ENCODE measurements at places on chromosomes 6 and 20.

GRCh38 chr20:50447102-50447804 is 62.9 kb upstream of the PTPN1 start:
- no peak for DNase-seq

GRCh38 chr6:5645328-5646290 is 361.1 kb downstream of the NRN1 start:
- DNase-seq, result no peak

DNA sequence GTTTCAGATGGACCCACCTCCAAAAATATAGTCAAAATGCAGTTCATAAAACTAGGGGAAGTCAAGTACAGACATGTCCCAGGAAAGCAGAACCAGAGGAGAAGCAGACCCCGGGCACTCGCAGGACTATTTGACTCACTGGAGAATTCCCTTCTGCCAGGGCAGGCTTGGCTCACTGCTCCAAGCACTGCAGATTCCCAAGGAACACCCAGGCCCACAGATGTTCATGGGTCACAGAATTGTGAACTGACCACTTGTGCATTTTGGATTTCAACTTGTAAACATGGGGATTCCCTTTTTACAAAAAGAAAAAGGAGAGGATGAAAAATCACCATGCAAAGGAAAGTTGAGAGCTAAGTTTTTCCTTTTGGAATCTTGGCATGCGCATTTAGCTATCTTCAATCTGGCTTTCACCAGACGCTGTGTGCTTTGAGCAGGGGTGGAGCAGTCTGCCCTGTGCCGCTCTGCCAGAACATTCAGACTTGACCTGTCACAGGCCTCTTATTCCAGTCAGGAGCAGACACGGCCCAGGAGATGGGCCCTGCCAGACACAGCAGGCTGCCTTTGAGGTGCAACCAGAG is 237.5 kb upstream of the TAB2 start:
- no peak for DNase-seq

DNA sequence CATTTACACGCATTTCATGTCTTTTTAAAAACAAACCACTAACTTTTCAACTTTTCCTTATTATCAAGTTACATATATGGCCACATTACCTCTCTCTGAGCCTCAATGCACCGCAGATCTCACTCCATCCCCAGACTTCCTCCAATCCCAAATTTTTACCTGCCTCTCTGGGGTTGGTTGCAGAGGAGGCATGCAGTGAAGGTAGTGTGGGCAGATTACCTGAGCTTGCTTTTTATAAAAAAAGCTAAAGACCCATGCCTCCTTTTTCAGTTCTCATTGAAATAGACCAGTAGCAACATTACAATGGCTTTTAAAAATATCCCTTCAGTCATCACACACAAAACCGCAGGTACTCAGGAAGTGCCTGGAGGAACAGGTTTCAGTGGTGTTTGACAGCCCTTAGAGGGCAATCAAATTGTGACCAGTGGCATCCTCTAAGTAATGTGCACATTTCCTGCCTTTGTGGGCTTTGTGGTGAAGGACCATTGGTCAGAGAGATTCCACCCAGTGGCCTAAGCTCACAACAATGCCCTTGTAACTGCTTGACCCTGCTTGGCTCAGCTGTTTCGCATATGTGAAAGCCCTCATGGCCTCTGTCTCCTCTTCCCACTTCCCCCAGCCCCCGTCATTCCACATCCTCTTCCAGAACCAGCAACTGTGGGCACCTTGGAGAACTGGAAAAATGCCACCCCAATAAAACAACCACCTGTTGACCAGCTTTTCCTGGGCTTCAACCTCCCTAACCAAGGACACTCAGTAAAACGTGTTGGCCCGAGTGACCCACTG is 30.2 kb upstream of the IL17A start:
- DNase-seq, result no peak

GRCh38 chr6:108940741-108941140 is 92.5 kb downstream of the ARMC2 start:
- no peak for DNase-seq

DNA sequence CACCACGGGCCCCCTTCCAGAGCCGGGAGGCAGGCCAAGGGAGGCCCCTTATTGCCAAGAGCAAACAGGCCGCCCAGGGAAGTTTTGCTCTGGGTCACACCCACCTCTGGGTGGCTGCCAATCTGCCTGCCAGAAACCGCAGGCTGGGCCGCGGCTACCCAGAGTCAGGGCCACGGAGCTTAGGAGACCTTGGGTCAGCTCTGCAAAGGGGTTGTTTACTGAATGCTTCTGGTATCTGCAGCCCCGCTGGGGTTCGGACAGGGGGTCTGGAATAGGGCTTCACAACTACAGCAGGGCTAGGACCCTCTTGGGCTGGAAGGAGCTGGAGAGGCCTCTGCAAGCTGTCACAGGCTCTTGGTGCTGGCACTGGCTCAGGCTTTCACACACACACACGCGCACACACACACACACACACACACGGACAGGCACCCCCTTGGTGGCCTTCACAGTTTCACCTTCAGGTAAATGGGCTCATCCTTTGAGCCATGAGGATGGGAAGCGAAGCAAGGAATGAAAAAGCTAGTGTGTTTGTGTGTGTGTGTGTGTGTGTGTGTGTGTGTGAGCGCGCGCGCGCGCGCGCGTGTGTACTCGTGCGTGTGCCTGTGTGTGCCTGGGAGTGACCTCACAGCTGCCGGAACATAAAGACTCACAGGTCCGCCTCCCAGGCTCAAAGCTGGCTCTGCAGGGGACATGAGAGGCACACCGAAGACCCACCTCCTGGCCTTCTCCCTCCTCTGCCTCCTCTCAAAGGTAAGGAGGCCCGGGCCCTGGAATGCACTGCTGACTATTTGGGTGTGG is at the start of gene CCN5:
TSS of gene CCN5 (plus strand) at position 669 of the 798 bp plus-strand sequence. CDS start at position 691, 22 bp downstream.
- DNase-seq, result no peak

DNA sequence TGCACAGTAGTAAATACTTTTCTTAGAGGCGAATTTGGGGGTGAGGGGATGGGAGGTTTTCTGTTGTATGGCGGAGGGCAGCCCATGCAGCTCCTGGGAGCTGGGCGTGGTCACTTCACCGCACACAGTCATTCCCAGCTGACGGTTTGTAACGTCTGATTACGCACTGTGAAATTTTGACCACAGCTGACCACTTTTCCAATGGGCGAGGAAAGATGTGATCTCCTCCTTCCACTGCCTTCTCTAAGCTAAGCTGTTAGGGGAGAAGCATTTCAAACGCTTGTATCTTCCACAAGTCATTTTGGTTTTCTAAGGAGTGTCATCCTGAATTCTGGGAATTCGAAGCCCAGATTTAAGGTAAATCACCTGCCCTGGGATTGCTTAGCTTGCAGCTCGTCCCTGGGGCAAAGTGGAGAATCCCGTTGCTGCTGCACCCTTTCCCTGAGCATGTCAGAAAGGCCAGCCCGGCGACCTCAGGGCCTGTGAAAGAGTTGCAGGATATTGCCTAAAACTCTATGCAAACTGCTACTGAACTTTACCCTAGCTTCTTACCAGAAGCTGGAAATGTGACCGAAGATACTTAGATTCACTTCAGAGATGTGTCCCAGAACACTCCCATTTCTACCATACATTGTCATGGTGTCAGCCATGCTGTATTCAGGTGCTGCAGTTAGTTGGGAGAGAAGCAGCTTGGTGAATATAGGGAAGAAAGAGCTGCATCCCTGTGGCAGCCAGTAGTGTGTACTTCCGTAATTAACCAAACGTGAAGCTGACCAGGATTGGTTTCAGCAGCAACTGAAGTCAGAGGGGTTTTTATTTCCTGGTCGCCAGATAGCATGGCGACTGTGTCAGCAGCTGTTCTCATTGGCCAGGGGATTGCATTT is 58.9 kb downstream of the RREB1 start:
- no peak for DNase-seq

- no peak for DNase-seq
Measured at GRCh38 chr20:35467339-35468224, 12.2 kb downstream of the CEP250 start.

GRCh38 chr6:137623293-137623692 is 129.1 kb upstream of the OLIG3 start:
- no peak for DNase-seq

DNA sequence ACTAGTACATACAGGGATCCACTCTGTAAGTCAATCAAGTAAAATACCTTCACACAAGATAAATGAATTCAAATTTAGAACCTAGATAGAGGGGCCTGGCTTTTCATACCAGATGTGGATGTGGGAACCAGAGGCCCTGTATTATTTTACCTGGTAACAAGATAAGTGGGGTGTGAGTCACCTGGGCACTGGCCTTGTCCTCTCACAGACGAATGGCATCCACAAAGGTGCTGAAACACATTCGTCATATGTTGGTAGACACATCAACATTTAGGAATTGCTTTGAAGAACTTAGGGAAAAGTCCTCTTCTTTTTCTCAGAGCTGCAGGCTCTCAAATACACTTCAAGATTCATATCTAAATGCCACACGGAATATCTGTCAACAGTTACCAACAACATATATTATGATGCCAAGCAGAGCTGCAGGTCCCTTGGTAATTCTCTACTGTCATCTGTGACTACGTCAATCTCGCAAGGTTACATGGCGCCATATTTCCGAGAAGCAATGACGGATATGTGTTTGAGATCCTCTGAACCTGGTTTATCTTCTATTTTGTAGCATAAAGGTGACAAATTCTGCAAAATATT is 618.6 kb downstream of the EPM2A start:
- no peak for DNase-seq

- no peak for DNase-seq
Measured at GRCh38 chr6:143401068-143401446, 49.4 kb downstream of the ADAT2 start.

DNA sequence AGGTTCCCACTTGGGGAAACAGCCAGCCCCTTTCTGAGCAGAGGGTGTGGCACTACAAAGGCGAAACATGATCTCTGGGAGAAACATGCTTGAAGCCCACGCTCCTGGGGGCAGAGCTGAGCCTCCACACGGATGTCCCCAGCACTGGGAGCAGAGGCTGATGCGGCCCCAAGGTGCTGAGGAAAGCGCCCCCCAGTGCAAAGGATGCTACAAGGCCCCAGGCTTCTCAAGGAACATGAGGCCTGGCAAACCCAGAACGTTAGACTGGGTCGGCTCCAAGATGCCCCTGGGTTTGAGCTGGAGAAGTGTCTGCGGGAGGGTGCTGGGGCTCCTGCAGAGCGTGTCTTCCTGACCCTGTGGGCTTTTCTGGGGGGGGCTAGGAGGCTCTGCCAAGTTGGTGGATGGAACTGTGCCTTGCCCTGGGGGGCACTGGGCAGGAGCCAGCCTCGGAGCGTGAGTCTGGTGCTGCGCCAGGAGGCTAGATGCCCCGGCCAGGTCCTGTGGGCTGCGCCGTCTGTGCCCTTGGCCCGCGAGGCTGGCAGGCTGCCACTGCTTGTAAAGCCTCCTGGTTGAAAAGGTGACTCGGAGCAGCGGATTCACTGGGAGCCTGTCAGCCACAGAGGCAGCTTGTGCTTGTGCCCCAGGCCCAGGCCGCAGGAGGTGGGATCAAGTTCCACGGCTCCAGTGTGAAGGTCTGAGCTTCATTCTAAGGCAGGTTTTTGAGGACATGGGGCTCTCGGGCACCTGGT is 8.1 kb downstream of the SYNJ2 start:
- no peak for DNase-seq

- no peak for DNase-seq
Measured at GRCh38 chr6:81476881-81477280, 275.6 kb downstream of the TENT5A start.

DNA sequence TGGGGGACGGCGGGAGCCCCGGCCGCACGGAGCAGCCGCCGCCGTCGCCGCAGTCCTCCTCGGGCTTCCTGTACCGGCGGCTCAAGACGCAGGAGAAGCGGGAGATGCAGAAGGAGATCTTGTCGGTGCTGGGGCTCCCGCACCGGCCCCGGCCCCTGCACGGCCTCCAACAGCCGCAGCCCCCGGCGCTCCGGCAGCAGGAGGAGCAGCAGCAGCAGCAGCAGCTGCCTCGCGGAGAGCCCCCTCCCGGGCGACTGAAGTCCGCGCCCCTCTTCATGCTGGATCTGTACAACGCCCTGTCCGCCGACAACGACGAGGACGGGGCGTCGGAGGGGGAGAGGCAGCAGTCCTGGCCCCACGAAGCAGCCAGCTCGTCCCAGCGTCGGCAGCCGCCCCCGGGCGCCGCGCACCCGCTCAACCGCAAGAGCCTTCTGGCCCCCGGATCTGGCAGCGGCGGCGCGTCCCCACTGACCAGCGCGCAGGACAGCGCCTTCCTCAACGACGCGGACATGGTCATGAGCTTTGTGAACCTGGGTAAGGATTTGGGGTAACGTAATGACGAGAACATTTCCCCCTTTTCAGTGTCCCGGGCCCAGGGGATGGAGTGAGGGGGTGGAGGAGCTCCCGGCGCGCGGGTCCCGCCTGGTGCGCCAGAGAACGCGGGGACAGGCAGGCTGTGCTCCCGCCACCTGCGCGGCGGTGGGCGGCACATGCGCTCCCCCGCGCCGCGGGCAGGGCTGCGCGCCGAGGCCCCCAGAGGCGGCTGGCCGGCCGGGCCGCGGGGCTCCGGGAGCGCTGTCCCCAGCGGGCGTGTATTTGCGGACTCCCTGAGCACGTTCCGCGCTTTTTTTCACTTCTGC is 1.4 kb downstream of the BMP6 start:
- no peak for DNase-seq

- DNase-seq, result peak; percentile 23
Measured at GRCh38 chr20:64065974-64066343, 3.0 kb downstream of the TCEA2 start.

GRCh38 chr6:30135147-30135546 is 793 bp upstream of the TRIM40 start:
- DNase-seq, result no peak

DNA sequence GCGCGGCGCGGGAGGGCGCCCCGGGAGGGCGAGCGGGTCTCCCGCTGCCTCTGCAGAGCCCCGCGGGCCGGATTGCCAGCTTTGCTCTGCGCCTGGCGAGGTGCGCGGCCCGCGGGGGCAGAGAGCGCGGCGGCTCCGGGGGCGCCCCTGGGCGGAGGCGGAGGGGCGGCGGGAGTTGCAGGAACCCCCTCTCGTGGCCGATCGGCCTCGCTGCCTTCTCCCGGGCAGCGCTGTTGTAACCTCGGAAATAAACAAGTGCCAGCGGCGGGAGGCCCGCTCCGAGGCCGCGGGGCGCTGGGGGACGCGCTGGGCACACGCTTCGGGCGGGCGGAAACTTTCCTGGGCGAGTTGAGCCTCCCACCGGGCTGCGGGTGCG is 1.2 kb downstream of the CDH4 start:
- DNase-seq, result no peak

- no peak for DNase-seq
Measured at GRCh38 chr20:4597215-4597614, 124.5 kb upstream of the PRND start.

DNA sequence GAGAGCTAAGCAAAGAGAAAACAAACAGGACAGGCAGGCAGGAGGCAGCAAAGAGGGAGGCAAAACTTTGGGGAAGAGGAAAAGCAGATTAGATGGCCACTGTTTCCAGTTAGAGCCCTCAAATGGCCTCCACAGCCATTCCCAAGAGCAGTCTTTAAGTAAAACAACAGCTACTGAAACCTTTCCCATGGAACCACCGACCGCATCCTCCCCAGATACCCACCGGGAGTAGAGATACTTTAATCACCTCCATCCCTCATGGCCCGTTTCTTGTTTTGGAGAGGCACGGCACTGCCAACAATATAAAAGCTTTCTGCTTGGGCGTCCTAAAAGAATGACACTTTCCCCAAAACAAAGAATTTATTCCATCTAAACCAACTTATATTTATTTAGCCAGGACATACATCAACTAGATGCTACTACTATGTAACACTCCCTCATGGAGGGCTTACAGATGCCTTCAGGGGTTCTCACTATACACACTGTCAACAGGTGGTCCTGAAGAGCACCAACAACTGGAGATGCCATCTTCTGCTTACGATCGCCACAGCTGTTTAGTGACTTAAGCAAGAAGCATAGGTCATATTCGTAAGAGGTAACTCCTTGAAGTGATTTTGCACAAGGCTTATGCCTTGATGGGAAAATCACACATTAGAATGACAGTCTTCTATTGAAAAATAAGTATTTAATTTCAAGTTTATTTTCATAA is 43.4 kb downstream of the CNKSR3 start:
- no peak for DNase-seq

- DNase-seq, result peak; percentile 59
Measured at GRCh38 chr6:14117158-14118090, at the start of gene CD83. TSS of gene CD83 (plus strand) at chr6:14117772. CDS start at chr6:14117812, 40 bp downstream.

Measured in activated CD4-positive, alpha-beta T cell treated with anti-CD3 and anti-CD28 coated beads, Interleukin-2, amount 50 U/mL, for 24 hours (primary cell).